ENCODE measurements at places on chromosomes 2 and 18.
A peak's percentile ranks its signal among the peaks of the same experiment; 100 is the strongest.

- DNase-seq, result no peak
These were observed 451.4 kb upstream of the ST6GAL2 start for GRCh38 chr2:107337209-107337898.

DNA sequence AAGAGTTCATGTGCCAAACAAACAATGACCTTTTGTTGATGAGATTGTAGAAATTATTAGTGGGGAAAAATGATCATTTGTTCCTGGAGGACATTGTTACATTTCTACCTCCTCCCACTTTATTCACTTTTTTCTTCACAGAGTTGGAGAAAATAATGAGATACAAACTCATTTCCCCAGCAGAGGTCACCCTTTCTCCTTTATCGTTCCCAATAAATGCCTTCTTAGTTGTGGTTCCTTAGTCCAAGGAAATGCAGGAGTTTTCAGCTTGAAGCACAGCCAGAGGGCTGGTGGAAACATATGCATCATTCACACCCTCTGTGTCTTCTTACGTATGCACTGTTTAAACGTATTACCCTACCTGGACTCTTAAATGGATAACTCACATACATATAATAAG is 108.8 kb downstream of the SLC4A3 start:
- peak; percentile 18 for DNase-seq

DNA sequence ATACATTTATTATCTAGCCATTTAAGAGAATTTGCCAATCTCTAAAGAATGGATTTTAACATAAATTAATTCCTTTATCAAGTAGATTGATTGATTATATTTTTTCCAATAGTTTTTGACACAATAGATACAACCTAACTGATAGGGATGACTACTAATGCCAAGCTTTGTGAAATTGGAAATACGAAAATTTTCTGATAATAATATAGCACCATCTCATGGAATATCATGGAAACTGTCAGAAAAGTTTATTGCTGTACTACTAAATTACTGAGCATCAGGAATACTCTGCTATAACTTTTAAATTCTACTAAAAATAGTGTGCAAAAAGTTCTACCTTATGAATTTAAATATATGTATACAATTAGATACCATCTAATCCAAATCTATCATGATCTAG is 101.8 kb upstream of the MAP2 start:
- DNase-seq, result no peak

GRCh38 chr2:70670202-70670601 is 97.8 kb downstream of the ADD2 start:
- DNase-seq, result no peak

- no peak for DNase-seq
These were observed 29.1 kb downstream of the MTCL1 start for GRCh38 chr18:8734496-8734895.

GRCh38 chr2:27133195-27133875 is 1.1 kb downstream of the PREB start:
- DNase-seq, result no peak

DNA sequence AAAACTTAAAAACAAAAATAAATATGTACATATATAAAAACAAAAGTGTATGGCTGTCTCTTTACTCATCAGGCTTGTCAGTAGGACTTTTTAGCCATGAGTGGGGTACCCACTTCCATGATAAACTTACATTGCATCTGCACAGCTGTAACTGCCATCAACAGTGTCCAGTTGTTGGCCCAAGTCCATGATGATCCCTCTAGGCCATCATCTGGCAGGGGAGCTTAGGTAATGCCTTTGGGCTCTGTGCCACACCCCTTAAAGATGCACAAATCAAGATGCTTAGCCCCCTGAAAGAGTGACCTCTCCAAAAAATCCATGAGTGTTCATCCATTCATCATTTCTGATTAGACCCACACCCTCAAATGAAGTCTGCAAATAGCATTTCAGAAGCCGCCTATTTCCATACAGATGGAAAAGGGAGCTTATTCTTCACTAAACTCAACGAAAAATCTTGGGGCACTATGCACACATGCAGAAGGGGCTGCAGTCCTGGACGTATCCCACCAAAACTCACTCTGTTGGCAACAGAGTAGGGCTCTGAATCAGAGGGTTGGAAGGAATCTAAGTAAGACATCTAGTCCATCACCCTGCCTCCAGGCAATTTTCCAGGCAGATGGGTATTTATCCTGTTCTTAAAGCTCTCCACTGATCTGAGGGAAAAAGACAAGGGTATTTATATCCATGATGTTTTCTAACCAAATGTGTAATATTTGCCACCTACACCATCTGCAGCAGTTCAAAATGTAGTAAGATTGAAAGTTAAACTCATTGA is 691.0 kb downstream of the ZEB2 start:
- no peak for DNase-seq

- DNase-seq, result no peak
These were observed 246.2 kb downstream of the NEDD4L start for GRCh38 chr18:58290116-58290695.

DNA sequence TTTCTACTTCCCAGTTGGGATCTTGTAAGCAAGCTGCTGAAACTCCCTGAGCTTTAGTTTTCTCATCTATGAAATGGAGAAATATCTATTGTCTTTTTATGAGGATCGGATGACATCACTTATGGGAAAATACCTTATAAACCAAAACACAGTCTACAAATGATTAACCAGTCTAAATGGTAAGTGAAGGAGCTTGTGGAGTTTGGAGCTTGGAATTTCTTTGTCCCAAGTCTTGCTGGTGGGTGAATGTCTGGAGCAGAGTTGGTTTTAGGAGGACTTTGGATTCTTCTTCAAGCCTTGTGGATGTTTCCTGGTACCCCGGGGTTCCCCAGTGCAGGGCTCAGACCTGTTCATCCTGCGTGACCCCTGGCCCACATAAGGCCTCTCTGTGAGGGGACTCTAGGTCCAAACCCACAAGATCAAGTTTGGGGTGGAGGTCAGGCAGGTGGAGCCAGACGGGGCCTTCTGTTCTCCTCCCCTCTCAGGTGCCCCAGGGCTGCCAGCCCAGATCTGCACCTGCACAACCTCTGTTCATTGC is 43.2 kb downstream of the FOSL2 start:
- DNase-seq, result no peak

- DNase-seq, result no peak
These were observed 39.1 kb downstream of the HNMT start for GRCh38 chr2:138003411-138003810.

- no peak for DNase-seq
These were observed 94.5 kb upstream of the CCDC150 start for GRCh38 chr2:196544906-196545433.

DNA sequence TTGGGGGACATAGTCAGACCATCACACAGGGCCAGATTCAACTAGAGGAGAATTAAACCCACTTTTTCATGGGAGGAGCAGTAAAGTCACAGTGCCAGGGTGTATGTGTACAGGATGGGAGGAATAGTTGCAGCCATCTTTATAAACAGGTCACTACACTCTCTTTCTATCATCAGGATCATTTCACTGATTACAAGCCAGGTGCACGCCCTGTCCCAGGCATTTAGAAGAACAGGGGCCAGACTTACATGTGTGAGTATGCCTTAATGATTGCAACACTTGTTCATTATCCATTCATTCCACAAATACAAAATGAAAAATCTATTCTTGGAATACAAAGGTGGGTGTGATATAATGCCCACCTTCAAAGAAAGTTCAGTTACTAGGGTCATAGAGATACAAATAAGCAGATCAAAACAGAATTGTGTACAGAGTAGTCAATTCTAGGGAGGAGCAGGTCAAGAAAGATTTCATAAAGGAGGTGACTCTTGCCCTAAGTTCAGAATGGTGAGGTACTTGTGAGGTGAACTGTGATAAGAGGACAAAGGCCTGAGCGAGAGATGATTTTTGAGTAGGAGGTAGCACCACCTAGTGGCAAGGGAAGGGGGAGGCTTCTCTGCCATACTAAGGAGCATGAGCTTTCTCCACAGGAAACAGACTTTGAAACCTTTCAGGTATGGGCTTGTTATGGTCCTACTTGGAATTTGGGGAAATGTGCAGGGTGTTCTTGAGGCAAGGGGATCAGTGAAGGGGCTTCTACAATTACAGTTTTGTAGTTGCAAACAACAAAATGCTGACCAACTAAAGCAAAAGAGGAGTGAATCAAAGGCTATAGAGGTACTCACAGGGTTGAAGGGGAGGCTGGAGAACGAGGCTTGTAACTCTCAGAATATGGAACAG is 156.3 kb downstream of the SUCLG1 start:
- DNase-seq, result peak; percentile 7

DNA sequence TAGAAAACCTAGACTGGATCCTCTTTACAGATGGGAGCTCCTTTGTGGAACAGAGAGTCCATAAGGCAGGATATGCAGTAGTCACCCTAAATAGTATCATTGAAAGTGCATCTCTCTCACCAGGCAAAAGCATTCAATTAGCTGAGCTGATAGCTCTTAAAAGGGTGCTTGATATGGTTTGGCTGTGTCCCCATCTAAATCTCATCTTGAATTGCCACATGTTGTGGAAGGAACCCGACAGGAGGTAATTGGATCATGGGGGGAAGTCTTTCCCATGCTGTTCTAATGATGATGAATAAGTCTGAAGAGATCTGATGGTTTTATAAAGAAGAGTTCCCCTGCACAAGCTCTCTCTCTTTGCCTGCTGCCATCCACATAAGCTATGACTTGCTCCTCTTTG is 96.2 kb upstream of the RMP24 start:
- DNase-seq, result no peak

All from NCI-H1436 (cell line).